ENCODE measurements at places on chromosomes 4 and X.

GRCh38 chr4:124321364-124321763, 391.2 kb downstream of the ANKRD50 start:
- DNase-seq = no peak

- DNase-seq = no peak
These were observed 7.0 kb downstream of the USP46 start for GRCh38 chr4:52651996-52652672.

DNA sequence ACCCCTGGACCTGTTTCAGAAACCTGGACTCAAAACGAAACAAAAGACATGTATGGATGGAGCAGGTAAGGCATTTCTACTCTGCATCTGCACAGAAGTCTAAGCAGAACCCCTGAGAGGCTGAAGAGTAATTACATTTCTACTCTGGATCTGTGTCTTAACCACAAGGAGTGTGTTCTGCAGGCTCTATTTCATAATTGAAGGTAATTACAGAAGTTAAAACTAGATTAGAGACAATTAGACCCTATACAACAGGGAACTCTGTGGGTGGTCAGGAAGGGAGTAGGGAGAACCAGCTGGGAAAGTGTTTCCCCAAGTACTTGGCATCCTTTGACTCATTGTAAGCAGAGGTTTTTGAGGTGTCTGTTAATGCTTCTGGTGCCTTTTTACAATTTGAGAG, 69.8 kb downstream of the IGSF1 start:
- DNase-seq = no peak

- DNase-seq = no peak
These were observed 812.9 kb upstream of the AGA start for GRCh38 chr4:178255172-178255571.

GRCh38 chr4:33802578-33802977, 2441.7 kb downstream of the ARAP2 start:
- DNase-seq = no peak

DNA sequence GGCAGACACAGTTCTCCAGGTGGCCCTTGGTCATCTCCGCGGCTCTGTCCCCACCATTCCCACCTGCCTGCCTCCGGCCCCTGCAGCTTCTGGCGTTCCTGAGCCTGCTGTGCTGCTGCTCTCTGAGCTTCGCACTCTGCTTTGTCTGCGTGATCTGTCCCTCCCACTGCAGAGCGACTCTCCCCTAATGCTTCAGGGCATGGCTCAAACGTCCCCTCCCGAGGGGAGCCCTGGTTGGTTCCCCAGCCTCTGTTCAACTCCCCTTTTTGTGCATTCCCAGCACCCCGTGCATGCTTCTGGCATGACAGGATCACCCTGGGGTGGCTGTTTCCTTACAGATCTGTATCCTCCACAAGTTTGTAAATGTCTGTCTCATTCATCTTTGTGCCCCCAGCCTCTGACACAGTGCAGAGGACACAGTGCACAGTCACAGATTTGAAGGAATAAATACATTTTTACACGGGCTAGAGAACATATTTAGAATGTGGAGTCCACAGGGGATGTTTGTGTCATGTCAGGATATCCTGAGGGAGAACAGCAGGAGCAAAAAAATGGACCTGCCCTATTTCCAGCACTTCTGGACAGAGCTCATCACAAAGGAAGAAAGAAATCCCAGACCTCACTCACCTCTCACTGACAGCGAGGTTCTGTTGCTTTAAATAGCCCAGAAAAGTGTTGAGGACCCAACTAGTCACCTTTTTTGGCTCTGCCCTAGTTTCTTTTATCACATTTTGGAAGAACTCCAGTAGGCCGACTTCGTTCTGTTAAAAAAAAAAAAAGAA, 72.6 kb downstream of the GATB start:
- no peak for DNase-seq

DNA sequence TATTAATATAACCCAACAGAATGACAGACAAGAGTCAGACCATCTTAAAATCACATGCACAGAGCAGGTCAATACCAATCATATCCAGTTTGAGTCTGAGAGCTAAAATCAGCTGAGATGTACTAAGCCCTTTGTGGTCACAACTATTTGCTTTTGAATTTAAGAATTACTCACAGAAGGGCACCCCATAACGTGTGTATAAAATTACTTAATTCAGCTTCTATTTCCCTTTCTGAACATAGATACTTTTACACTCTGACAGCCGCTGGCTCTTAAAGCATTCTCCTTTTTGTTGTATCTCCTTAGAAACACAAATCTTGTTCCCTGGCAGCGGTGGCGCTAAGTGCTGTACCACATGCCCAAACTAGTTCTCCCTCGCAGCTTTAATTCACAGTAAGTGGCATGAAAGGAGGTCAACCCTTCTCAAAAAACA, 14.8 kb upstream of the PPARGC1A start:
- DNase-seq = no peak

GRCh38 chrX:72253686-72254085, 14.9 kb upstream of the ERCC6L start:
- peak; percentile 70 for DNase-seq

DNA sequence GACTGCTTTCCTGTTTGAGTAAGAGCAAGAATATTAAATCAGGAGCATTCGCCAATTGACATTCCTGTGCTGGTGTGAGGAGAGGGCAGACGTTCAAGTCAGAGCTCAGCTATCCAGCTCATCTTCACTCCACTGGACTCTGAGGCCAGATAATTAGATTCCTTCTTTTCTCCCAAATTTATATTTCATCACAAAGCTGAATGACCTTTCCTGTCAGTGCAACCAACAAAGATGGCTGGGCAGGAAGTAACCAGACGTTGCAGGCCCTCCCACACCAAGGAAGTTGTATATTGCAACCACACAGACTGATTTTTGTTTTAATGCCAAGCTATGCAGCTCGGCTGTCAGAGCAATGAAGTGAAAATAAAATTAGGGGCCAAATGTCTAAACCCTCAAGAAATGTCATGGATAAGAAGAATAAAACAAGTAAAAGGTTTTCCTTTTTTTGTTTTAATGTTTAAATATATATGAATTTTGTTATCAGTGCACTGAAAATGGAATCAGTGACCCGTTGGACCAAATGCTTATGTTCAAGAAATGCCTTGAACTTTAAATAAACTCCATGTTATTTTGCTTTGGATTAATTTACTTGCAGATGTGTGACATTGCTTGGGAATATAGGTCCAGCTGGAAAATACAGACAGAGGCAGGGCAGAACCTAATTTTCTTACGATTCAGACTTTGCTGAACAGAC, 578.9 kb upstream of the FAT1 start:
- no peak for DNase-seq

DNA sequence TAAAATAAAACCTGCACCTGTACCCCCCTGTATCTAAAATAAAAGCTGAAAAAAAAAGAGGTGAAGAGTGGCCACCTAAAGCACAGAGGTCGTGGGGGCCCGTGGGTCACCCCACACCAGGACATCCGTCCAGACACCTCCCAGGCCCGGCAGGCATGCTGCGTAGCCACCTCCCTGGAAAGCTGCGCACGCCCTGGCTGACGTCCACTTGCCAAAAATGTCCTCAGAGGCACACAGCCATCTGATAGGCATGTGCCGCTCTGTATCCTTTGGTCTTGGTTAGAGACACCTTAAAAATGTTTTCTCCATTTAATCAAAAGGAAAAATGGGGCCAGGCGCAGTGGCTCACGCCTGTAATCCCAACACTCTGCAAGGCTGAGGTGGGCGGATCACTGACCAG, 17.7 kb downstream of the FAM53A start:
- DNase-seq = no peak

GRCh38 chr4:128983771-128984485, 109.4 kb downstream of the SCLT1 start:
- no peak for DNase-seq

GRCh38 chr4:24889991-24890390, 22.9 kb downstream of the CCDC149 start:
- no peak for DNase-seq

DNA sequence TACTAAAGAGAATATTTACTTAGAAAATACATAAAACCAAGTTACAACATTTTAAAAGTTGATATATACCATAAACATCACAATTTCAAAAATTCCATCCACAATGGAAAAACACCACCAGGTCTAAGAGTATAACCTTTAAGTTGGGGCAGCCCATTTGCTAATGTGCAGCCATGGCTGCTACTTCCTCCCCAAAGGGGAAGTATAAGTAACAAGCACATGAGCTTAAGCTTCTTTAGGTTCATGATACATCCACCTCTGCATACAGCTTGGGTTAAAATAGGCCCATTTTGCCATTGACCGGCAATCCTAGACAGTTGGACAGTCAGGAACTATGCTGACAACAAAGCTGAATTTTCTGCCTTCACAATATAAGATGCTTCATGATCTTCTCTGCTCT, 16.6 kb upstream of the GASK1B start:
- no peak for DNase-seq

GRCh38 chr4:138311771-138312535, 69.8 kb upstream of the SLC7A11 start:
- no peak for DNase-seq

- DNase-seq = no peak
These were observed 56.7 kb upstream of the HGFAC start for GRCh38 chr4:3384771-3385710.

- DNase-seq = peak; percentile 34
These were observed 54.6 kb downstream of the PROM1 start for GRCh38 chr4:16029262-16029661.

GRCh38 chrX:15087747-15088146, 182.1 kb downstream of the ASB9 start:
- no peak for DNase-seq

GRCh38 chr4:139808381-139808807, 142.8 kb downstream of the MGST2 start:
- no peak for DNase-seq

DNA sequence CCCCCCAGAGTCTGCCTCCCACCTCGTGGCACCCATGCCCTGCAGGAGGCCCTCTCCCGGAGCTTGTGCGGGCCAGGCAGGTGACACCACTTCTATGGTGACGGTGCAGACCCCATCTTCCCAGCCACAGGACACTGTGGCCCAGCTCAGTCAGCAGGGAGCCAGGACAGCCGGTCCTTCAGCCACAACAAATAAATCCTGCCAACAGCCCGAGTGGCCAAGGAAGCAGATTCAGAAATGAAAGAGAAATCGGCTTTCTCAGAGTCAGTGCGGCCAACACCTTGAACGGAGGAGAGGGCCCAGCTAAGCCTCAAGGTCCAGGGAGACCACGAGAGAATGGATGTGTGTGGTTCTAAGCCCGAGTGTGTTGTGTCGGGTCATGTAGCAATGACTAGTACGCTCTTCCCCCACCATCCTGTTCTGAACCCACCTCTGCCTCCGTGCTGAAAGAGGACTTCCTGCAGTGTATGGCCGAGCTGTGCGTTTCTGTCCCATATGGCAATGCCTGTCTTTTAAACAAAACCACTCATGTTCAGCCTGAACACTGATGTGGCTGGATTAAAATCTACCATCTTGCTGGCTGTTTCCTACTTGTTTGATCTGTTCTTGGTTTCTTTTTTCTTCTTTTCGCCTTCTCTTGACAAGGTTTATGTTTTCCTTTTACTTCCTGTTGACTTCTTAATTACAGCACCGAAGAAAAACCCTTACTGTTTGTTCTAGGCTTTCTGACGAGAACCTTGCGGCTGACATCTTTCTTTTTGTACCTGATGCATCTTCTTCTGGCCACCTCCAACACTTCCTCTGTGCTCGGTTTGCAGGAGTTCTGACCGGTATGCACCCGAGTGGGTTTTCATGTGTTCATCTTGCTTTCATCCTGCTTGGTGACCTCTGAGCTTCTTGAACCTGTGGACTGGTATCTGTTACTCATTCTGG, 53.1 kb downstream of the GAK start:
- no peak for DNase-seq

- no peak for DNase-seq
These were observed 474.3 kb downstream of the FAT4 start for GRCh38 chr4:125789023-125789422.

- peak; percentile 54 for DNase-seq
These were observed 59.1 kb downstream of the FREM3 start for GRCh38 chr4:143641361-143641760.

DNA sequence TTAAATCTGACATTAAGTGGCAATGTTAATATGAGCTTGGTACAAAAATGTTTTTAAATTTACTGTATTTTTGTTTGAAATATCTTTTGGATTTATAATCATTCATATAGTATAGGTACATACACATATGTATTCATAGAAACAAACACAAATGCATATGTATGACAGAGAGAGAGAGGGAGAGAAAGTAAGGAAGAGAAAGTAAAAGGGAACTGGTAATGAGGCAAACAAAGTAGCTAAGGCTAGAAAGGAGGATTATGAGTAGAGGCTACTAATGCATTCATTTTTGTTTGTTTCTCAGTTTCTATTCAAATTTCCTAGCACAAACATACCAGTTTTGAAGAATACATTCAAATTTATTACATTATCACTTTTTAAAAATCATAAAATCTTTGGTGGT, 132.4 kb downstream of the GLRA3 start:
- DNase-seq = no peak

GRCh38 chr4:152640058-152640921, 39.5 kb downstream of the TMEM154 start:
- DNase-seq = peak; percentile 21

DNA sequence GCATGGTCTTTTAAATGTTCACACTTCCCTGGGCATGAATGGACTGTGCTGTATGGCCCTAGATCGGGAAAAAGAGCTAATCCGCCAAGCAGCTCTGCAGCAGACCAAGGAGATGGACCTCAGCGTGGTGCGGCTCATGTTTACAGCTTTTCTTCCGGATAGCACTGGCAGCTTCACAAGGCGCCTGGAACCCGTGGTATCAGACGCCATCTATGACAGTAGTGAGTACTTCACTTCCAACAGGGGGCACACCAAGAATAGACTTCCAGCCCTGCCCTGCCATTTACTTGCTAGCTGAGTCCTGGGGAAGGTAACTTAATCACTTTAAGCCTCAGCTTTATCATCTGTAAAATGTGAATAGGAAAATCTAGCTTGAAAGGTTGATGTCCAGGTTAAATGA, 77.7 kb downstream of the NFKB1 start:
- no peak for DNase-seq

- no peak for DNase-seq
These were observed 601 bp downstream of the INPP4B start for GRCh38 chr4:142845293-142846107.

DNA sequence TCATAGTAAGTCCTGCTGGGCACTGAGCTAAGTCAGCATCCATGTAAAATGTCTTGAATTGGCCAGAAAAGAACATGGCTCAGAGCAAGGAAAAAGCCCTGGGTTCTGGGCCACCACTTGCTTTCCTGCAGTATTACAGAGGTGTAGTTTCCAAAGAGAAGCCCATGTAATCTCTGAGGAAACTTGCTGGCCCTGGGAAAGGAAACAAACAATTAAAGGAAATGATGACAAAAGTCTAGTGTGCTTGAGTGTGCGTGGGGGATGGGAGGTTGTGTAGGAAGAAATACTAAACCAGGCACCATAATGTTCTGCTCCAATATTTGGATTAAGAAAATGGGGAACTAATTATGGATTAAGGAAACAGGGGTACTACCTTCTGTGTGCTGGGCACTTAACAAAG, 39.5 kb upstream of the SMIM10L2A start:
- no peak for DNase-seq

GRCh38 chrX:124113621-124114600, 152.4 kb downstream of the STAG2 start:
- DNase-seq = no peak

- no peak for DNase-seq
These were observed 236.9 kb downstream of the CHIC1 start for GRCh38 chrX:73799888-73800287.
